ENCODE measurements at places on chromosomes 7 and 10.

DNA sequence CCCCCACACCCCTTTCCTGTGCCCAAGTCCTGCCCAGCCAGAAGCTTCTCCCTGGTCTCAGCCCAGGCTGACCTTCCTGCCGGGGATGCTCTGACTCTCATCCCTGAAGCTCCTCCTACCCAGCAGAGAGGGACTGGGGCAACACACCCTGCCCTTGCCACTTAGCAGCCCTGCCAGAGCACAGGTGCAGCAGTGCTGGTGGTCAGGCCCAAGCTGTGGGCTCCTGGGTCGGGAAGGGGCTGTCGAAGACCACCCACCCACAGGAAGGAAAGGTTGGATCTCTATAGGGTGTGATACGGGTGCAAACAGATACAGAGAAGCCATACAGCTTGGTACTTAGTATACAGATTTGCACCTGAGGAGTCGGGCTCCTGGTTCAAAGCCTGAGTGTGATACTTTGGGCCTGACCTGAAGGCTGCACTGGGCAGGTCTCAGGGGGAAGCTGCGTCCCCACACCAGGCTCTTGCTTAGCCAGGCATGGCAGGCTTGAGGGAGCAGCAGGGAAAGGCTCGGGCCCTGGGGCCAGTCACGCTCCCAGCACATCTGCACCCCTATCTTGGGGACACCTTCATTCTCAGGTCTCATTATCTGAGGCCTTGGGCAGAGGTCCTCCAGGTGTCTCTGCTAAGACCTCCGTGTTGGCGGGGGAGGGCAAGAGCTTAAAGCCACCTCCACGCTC lies 47.3 kb downstream of the TCERG1L start:
- no peak for DNase-seq

GRCh38 chr7:39186131-39186530 lies 208.4 kb downstream of the POU6F2 start:
- DNase-seq: no peak

- no peak for DNase-seq
These were observed 71.6 kb upstream of the LAMB4 start for GRCh38 chr7:108201766-108202165.

DNA sequence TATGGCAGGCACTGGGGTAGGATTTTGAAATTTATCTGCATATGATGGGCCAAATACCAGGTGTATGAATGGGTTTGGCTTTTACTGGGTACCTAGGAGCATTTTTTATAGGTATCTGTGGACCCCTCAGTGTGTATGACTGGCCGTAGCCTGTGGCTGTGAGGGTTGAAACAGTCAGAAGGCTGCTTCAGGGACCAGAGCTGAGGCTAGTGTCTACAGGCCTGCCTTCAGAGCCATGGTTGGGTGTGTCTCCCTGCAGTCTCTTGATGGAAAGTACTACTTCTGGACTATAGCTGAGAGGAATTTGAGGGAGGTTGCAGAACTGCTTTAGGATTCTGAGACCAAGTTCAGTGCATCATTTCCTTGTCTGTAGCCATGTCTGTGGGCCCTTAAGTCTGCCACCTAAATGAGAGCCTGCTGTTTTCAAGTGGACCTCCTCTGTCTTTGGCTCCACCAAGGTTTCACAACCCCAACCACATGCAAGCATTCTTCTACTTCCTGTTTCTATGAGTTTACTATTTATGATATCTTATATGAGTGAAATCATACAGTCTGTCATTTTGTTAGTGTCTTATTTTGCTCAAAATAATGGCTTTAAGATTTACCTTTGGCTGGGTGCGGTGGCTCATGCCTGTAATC lies 19.9 kb upstream of the ZNF138 start:
- no peak for DNase-seq

DNA sequence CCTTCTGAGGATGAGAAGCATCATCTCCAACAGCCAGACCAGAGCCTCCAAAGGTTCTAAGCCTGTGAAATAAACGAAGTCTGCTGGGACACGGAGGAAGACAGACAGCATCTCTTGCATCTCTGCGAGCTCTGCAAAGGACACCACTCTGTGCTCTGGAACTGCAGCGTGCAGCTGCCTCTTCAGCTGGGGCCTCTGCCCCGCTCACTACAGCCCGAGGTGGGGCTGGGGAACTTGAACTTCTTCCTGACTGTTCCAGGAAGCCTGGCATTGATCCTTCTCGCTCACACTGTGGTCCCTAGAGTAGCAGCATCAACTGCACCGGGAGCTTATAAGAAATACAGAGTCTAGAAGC lies 163.3 kb downstream of the USP6NL start:
- DNase-seq: no peak

DNA sequence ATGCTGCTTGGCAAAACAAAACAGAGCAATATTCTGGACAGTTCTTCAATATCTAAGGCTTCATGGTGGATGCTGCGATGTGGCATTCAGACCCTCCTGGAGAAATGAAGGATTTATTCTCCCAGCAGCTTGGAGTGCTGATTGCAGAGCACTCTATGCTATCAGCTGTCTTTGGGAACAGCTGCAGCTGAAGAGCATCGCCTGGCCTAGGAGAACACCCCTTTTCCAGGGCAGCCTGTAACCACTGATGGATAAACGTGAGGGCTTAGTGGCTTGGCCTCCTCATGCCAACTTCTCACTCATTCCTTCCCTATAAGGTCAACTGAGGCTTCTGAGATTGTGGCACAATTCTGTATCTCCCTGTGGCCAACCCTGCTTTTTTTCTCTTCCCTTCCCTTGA lies 638.1 kb upstream of the CNTNAP2 start:
- no peak for DNase-seq

GRCh38 chr10:118944959-118945633 lies 84.4 kb upstream of the NANOS1 start:
- DNase-seq: no peak

- DNase-seq: no peak
These were observed 2.8 kb downstream of the RSBN1L start for GRCh38 chr7:77699056-77699455.

- no peak for DNase-seq
These were observed 208.7 kb upstream of the PHYHIPL start for GRCh38 chr10:58967551-58968388.

DNA sequence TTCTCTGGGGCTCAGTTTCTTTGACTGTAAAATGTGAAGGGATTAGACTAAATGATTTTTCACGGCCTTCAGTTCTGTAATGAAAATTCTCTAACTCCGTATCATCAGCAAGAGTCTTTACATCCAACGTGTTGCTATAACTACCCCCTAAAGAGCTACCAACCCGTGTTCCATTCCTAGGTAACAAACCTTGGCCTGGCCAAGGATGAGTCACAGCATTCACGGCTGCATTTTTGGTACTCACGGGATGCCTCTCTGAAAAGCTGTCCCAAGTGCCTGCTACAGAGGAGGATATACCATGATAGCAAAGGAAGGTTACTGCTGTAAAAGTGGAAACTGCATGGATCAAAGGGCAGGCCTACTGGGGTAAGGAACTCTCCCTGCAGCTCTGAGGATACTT lies 5.9 kb downstream of the LRRC4 start:
- no peak for DNase-seq

GRCh38 chr7:118281196-118281595 lies 56.7 kb downstream of the ANKRD7 start:
- DNase-seq: no peak

DNA sequence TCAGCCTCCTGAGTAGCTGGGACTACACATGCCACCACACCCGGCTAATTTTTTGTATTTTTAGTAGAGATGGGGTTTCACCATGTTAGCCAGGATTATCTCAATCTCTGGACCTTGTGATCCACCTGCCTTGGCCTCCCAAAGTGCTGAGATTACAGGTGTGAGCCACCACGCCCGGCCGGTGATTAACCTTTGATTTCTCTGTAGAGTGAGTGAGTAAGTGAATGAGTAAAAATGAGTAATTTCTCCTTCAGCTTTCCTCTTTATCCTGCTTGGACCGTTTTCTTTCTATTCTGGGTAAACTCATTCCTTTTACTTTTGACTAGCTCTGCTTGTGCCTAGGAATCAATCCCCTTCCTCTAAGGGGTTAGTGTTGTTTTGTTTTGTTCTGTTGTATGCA lies 36.8 kb downstream of the ST7 start:
- DNase-seq: no peak

- DNase-seq: peak; percentile 86
These were observed 4.4 kb upstream of the ARID5B start for GRCh38 chr10:61896854-61897661.

DNA sequence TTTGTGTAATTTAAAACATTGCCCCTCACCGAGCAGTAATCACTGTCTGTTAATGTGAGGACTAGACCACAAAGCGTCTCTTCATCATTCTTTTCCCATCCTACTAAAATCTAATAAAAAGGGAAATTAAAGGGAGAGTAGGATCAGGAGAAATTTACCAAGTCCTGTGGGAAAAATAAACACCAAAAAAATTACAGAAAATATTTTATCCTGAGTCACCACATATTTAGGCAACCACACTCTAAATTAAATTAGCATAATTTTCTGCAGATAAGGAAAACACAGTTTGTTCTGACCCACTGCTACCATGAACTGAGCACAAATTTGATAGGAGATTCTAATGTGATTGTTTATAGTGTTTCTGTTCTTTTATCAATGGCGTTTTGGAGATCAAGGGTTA lies 49.3 kb downstream of the CCDC6 start:
- no peak for DNase-seq

DNA sequence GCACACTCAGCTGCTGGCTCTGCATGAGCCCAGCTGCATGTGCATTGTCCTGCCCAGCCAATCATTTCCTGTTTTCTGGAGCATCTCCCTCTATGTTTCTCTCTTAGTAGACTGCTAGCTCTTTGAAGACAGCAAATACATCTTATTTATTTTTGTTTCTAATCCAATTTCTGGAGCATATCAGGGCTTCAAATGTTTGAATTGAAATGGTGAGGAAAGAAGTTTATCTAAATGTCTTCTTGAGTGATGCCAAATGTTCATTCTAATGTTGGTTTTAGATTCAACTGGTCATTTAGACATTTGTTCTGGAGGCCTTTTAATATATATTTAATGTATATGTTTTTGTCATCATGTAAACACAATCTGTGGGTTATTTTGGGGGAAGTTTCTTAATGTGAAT lies 141.9 kb downstream of the DNAJB9 start:
- DNase-seq: no peak

DNA sequence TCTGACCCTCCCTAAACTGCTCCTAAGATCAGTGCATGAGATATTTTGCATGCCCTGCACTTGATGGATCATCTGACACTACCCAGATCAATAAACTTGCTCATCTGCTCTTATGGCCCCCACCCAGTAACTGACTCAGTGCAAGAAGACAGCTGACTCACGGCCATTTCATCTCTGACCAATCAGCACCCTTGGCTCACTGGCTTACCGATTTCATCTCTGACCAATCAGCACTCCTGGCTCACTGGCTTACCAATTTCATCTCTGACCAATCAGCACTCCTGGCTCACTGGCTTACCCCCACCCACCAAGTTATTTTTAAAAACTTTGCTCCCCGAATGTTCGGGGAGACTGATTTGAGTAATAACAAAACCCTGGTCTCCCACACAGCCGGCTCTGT lies 37.2 kb upstream of the OPTN start:
- DNase-seq: no peak

DNA sequence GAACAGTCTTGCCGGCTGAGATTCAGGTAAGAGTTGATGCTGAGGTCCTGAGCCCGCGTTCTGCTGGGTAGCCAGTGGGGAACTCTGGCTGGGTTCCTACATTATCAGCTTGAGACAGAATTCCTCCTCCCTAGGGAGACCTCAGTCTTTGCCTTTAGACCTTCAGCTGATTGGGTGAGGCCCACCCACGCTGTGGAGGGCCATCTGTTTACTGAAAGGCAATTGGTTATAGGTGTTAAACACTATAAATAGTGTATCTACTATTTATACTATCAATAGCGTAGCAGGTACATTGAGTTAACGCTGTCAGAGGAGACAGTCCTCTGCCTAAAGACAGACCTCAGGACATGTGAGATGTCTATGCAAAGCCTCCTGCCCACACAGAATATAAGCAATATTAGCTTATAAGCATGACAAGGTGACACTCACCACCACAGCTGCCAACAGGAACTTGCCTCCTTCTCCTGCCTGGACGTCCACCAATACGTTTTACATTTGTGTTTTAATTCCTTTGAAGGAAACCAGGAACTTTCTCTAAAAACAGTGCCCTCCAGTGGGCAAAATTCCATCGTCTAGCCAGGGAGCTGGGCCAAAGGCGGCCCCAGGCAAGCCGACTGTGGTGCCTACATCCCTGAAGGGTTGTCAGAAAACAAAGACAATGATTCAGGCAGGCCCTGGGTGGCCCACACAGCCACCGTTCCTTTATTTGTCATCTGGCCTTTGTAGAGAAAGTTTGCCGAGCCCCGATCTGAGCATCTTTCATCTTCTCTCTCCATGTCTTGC lies 58.8 kb downstream of the INSIG1 start:
- no peak for DNase-seq

GRCh38 chr7:5776894-5777660 lies 4.4 kb downstream of the RNF216 start:
- peak; percentile 23 for DNase-seq

GRCh38 chr7:44224080-44224973 lies 23.5 kb downstream of the YKT6 start:
- no peak for DNase-seq

- DNase-seq: no peak
These were observed 6.5 kb upstream of the TSPAN14 start for GRCh38 chr10:80447436-80448190.

DNA sequence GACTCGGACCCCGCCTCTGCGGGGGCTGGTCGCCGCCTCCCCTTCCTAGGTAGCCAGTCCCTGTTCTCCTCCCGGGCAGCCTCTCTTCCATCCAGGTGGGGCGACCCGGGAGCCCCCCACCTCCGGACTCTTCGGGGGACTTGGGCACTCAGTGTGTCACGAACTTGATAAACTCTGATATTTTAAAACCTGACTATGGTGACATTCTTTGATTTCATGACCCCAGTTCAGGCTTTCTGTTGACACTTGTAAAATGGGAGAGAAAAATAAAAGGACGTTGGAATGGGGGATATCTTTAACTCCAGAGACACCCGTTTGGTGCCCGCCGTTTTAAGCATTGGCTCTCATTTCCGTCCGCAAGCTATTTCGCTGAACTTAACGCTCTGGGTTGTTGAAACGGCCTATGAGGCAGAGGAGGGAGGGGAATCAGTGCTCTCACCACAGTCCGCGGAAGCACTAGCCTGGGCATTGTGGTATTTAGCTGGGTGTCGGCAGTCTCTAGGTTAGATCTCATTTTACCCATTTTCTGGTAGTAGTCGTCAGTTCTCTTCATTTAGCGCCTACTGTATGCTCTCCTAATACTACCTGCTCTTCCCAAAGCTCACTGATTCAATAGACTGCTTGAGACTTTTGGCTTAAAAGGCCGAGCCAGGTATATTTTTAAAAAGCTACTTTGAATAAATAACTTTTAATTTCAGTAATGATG lies 738 bp downstream of the VPS26A start:
- peak; percentile 77 for DNase-seq

GRCh38 chr10:75223507-75223906 lies 12.2 kb downstream of the COMTD1 start:
- no peak for DNase-seq

GRCh38 chr7:74379938-74380337 lies 73.8 kb upstream of the GTF2IRD1 start:
- DNase-seq: no peak

- DNase-seq: no peak
These were observed 108.7 kb downstream of the DPY19L1 start for GRCh38 chr7:34928560-34928959.
